ENCODE measurements at places on chromosomes 4 and X. TPM values are rescaled to one million over a fixed set of nuclear protein-coding genes. Genes with fewer than 3 reads are reported as not detected.

- DNase-seq: no peak
Measured at GRCh38 chr4:70842761-70843435, 3.2 kb upstream of the GRSF1 start.

- DNase-seq: no peak
Measured at GRCh38 chrX:45842207-45842925, 641.7 kb upstream of the DIPK2B start.

The FABP2 gene
- not detected for total RNA-seq

- DNase-seq: no peak
Measured at GRCh38 chrX:18630934-18631333, 41.0 kb downstream of the RS1 start.

DNA sequence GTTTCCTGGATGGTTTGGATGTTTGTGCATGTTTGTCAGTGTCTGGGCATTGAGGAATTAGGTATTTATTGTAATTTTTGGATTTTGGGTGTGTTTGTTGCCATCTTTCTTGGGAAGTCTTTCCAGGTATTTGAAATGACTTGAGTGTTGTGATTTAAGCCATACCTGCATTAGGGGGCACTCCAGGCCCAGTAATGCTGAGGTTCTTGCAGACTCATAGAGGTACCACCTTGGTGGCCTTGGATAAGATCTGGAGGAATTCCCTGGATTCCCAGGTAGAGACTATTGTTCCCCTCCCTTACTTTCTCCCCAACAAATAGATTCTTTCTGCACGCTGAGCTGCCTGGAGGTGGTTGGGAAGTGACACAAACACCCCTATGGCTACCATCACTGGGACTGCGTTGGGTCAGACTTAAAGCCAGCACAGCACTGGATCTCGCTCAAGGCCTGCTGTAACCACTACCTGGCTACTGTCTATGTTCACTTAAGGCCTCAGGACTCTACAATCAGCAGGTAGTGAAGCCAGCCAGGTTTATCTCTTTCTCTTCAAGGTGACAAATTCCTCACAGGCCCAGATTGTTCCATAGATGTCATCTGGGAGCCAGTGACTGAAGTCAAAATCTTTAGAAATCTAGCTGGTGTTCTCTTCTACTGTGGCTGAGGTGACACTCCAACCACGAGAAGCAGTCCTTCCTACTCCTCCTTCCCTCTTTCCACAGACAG, 643.6 kb downstream of the PDHA2 start:
- no peak for DNase-seq

The NWD2 gene
- total RNA-seq: not detected

The ADAMTS3 gene
- total RNA-seq: 2.2 TPM

GRCh38 chr4:184826691-184827270, 1.0 kb upstream of the ACSL1 start:
- DNase-seq: no peak

The ADH5 gene
- total RNA-seq: 212 TPM

DNA sequence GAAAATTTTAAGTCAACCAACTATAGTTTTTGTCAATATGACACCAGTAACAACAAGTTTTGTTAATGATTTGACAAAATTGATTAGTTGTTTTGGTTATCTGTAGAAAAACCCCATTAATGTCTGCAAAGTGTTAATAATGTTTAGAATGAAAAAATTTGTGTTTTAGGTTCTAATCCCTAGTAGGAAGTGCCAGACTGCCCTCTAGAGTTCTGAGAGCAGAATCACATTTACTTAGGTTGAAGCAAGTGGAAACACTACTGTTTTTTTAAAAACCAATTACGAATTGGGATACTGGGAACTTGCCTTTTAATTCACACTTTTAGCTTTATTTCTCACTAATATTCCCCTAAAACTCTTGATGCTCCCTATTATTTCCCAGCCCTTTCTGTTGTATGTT, 101.1 kb upstream of the CYLC1 start:
- DNase-seq: no peak

The AKAP14 gene
- not detected for total RNA-seq

The NAT8L gene
- total RNA-seq: 3.0 TPM

- no peak for DNase-seq
Measured at GRCh38 chr4:89036535-89036934, 20.4 kb downstream of the FAM13A start.

The HEPH gene
- total RNA-seq: not detected

- DNase-seq: no peak
Measured at GRCh38 chrX:33160273-33160672, 51.1 kb downstream of the DMD start.

DNA sequence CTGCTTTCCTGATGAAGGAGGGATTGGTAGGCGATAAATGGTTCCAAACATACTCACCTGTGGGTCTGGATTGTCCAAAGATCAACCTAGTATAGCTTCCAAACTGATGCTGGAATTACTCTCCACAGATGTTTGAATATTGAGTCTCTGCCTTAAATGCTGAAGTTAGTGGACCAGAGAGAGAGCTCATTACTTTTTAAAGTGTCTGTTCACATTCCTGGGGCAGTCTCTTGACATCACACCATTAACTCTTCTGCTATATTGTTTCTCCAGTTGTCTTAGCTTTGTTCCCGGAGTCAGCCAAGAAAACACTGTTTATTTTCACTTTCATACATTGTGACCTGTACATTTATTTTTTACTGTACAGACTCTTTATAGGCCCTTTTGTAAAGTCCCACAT, 35.4 kb downstream of the ARHGEF38 start:
- DNase-seq: peak; percentile 26

The DDX60 gene
- total RNA-seq: 37.3 TPM

GRCh38 chr4:53937327-53937726, 127.1 kb downstream of the CHIC2 start:
- DNase-seq: no peak

- no peak for DNase-seq
Measured at GRCh38 chr4:130163701-130164100, 1067.7 kb downstream of the C4orf33 start.

The NCBP2L gene
- not detected for total RNA-seq

GRCh38 chr4:41550308-41550707, 12.4 kb downstream of the LIMCH1 start:
- no peak for DNase-seq

The TKTL1 gene
- total RNA-seq: 0.64 TPM
